ENCODE measurements at places on chromosomes 7 and 10.

- H3K27ac ChIP-seq: peak overlapping the region; percentile 24
- H3K4me1 ChIP-seq: peaks cover 59% of the 10 kb centered on the region
- no peaks in the 10 kb centered on the region for H3K27me3 ChIP-seq
- H3K4me3 ChIP-seq: no peak overlapping the region
- no peaks in the 10 kb centered on the region for H3K36me3 ChIP-seq
- no peak for DNase-seq
Measured at GRCh38 chr10:79320820-79321493, 26.3 kb upstream of the PPIF start.

DNA sequence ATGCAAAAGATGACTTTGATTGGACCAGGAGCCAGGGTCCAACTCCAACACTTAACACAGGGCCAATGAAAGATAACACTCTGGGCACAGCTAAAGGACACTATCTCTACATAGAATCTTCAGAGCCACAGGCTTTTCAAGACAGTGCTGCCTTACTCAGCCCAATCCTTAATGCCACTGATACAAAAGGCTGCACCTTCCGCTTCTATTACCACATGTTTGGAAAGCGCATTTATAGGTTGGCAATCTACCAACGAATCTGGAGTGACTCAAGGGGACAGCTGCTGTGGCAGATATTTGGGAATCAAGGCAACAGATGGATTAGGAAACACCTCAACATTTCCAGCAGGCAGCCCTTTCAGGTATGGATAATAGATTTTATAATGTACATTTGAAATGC, 160.7 kb downstream of the MALRD1 start:
- H3K27me3 ChIP-seq: no peaks in the 10 kb centered on the region
- H3K27ac ChIP-seq: no peak overlapping the region
- DNase-seq: no peak
- H3K4me1 ChIP-seq: no peaks in the 10 kb centered on the region
- H3K36me3 ChIP-seq: no peaks in the 10 kb centered on the region

DNA sequence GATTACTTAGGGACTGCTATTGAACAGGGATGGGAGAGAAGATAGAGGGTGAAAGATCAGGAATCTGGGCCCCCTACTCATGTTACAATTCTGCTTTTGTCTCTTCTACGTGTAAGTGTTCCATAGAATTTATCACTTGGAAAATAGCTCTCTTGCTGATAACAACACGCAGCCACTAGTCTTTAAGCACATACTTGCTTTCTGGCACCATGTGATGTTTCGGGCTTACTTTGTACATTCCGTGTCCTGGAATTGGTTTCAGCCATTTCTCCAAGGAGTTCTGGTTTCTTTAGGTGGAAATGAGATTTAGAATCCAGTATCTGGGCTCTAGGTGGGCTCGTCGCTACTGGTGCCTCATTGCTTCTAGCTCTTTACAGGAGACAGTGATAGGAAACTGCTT, 59.7 kb downstream of the TFAM start:
- no peaks in the 10 kb centered on the region for H3K27me3 ChIP-seq
- H3K27ac ChIP-seq: no peak overlapping the region
- no peaks in the 10 kb centered on the region for H3K4me1 ChIP-seq
- no peak overlapping the region for H3K4me3 ChIP-seq
- DNase-seq: no peak

- no peak for DNase-seq
- no peak overlapping the region for H3K4me3 ChIP-seq
- peaks cover 29% of the 10 kb centered on the region for H3K36me3 ChIP-seq
Measured at GRCh38 chr7:134454277-134454676, 4.6 kb downstream of the AKR1B1 start.

- no peaks in the 10 kb centered on the region for H3K36me3 ChIP-seq
- peak overlapping the region; percentile 30 for H3K27ac ChIP-seq
- H3K27me3 ChIP-seq: no peaks in the 10 kb centered on the region
- H3K4me1 ChIP-seq: peaks cover 27% of the 10 kb centered on the region
Measured at GRCh38 chr10:788796-789748, 99.6 kb upstream of the DIP2C start.
